Activated CD4-positive, alpha-beta T cell treated with anti-CD3 and anti-CD28 coated beads for 36 hours (primary cell): ENCODE measurements at places on chromosomes 16 and 17.
A peak's percentile ranks its signal among the peaks of the same experiment; 100 is the strongest.

DNA sequence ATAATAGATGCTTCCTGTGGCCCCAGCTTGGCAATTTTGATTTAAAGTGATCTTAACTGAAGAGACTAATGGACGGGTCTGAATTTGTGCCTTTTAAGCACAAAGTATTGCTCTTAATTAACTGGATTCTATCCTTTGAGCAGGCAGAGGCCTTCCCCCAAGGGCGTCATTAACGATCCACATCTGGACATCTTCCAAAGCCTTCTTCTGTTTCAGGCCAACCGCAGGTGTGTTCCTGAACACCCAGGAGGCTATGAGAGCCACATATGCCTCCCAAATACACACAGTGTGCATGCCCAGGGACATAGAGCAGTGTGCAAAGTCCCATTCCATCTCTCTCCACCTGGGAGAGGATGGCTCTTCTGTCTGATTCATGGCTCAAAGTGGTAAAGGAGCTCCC is 42.3 kb downstream of the MAPT start:
- no peak for DNase-seq

- DNase-seq: no peak
Observed at GRCh38 chr16:67404740-67405226, 11.5 kb upstream of the TPPP3 start.

GRCh38 chr16:2962334-2963073 is 1.6 kb upstream of the KREMEN2 start:
- DNase-seq: no peak

- no peak for DNase-seq
Observed at GRCh38 chr16:81163671-81164070, 67.5 kb upstream of the GCSH start.

- no peak for DNase-seq
Observed at GRCh38 chr16:86294535-86295196, 215.7 kb upstream of the FOXF1 start.

GRCh38 chr16:23754594-23755483 is at the start of gene CHP2:
Gene CHP2, plus strand, starts transcription at chr16:23755026. Its CDS starts 24 bp downstream, at chr16:23755050.
- DNase-seq: peak; percentile 11

DNA sequence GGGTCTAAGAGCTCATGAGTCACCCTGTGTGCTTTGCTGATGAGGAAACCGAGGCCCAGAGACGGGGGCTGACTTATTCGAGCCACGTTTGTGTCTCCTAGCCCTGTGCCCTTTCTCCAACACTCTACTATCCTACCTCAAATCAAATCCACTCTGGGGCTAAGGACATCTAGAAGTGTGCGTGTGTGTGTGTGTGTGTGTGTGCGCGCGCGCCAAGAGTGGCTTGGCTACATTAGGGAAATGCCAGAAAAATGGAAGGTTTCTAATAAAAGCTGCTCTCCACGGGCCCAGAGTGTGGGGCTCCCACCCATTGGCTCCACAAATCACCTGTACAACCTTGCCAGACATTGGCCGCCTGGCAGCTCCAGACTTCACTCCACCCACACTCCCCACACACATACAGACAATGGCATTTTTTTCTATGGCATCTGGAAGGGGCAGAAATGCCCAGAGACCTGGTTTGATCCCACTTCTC is 30.3 kb upstream of the PHOSPHO1 start:
- DNase-seq: no peak

DNA sequence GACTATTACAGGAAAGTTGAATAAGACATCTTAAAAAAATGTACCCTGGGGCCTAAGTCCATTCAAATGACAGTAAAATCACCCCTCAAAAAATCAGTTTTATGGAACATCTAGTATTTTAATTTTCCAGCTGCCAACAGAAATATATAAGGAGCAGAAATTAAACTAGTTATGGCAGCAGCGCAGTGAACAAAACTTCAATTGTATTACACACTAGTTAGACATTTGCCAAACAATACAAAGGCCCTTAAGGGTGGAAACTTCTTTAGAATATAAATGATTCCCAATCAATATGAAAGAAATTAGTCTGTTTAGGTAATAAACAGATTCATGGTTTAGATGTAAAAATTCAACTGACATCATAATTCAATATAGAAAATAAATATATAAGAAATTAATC is 18.1 kb upstream of the RFFL start:
- DNase-seq: no peak

DNA sequence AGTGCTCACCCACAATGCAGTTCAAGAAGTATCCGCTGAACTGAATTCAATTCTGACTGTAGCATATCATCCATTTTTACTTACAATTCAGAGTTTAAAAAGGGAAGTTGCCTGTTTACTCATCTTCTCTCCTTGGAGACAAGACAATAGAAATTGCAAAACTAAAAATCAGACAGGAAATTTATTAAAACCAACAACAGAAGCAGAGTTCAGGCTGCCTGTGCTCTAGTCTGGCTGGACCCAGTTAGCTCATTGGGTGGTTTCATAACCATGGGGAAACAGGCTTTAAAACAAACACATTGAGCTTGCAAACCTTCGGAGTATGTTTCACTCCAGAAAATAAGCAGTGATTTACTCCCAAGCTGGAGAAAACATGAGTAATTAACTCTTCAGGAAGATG is 321.4 kb downstream of the GRIN2A start:
- no peak for DNase-seq

DNA sequence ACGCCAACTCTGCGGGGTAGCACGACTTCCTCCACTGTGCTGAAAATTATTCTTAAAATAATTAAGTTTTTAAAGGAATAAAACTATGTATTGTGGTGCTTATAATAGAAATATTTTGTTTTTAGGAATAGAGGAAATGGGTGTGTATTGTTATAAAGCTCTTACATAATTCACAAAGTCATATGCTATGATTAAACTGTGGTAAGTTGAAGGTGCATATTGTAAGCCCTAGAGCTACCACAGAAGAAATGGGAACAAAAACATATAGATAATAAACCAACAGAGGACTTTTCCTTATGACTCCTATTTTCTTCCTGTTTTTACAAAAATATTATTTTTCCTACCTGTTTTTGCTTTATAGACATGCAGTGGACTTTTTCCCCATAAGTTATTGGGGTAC is 4.3 kb upstream of the SLFN11 start:
- no peak for DNase-seq

- no peak for DNase-seq
Observed at GRCh38 chr17:17531156-17531555, 35.0 kb upstream of the RASD1 start.

- no peak for DNase-seq
Observed at GRCh38 chr16:852451-853185, 52.1 kb upstream of the GNG13 start.

- no peak for DNase-seq
Observed at GRCh38 chr17:43779145-43780125, 658 bp upstream of the DUSP3 start.

DNA sequence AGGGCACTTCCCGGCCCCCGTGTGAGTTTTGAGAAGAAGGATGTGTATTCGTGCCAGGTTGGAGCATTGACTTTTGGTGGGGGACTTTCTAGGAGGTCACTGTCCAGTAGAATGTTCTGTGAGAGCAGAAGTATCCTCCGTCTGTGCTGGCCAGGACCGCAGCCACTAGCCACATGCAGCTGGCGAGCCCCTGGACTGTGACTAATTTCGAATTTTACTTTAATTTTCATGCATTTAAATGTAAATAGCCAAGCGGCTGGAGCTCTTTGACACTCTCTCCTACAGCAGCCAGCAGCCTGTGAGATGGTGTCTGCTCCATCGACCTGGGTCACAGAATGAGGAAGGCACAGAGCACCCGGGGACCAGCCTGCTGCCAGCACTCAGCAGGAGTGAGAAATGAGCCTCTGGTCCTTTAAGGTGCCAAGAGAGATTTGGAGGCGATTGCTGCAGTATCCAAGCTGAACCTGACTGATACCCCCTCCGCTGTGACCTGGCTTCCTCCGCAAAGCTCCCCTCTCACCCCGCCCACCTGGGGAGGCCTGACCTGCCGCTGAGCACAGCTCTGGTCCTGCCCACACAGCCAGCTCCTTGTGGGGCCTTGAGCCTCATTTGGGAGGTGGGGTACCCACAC is 7.8 kb downstream of the ATP2A3 start:
- peak; percentile 27 for DNase-seq

DNA sequence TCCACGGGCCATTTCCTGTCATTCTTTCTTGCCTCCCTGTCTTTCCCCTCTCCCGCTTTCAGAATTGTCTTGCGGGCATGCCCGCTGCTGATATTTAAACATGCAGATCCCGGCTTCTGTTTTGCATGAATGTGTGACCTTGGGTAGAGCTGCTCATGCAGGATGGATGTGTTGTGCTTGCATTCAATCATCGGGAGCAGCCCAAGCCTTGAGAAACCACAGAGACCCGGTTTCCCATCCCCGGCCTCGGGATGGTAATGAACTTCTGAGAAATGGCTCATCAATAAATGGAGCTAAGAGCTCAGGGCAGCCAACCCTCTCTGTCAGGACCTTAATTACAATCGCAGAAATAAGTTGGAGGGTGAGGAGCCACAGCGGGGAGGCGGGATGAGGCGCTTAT is 303.7 kb upstream of the TNRC6C start:
- no peak for DNase-seq
